ENCODE measurements at places on chromosomes 11 and 22. TPM values are rescaled to one million over a fixed set of nuclear protein-coding genes. Genes with fewer than 3 reads are reported as not detected.

The EXPH5 gene
- total RNA-seq: 1.1 TPM

The PRR33 gene
- total RNA-seq: 0.10 TPM

The MPZL3 gene
- 17.0 TPM for total RNA-seq

The BACE1 gene
- total RNA-seq: 2.0 TPM

The MPEG1 gene
- 21.9 TPM for total RNA-seq

The CBY1 gene
- total RNA-seq: 12.2 TPM

The PGA5 gene
- total RNA-seq: not detected

The PATZ1 gene
- total RNA-seq: 36.5 TPM

The TMEM138 gene
- total RNA-seq: 55.6 TPM

The IGLL5 gene
- not detected for total RNA-seq

The LYVE1 gene
- total RNA-seq: not detected
